Activated CD4-positive, alpha-beta T cell treated with anti-CD3 and anti-CD28 coated beads, Interleukin-2, Interleukin-4, amounts not matched to agents 100 ng/mL and 50 ng/mL, durations not matched to agents 16 hours and 8 hours (primary cell): ENCODE measurements at places on chromosomes 2 and 18.

DNA sequence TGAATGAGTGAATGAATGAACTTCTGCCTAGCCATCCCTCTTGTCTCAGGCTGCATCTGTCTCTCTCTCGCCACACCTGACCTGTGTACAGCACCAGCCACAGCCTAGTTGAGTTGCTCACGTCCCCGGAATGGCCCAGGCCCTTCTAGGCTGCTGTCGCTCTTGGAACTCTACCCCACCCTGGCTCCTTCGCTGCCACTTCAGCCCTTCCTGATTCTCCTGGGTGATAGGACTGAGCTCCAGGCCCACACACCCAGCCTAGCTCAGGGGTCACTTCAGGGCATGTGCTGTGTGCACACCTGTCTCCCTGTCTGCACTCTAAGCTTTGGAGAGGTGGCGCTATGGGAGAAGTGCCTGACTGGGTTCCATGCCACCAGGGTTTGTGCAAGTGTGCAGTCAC is 236.6 kb downstream of the GLI2 start:
- no peak for DNase-seq

DNA sequence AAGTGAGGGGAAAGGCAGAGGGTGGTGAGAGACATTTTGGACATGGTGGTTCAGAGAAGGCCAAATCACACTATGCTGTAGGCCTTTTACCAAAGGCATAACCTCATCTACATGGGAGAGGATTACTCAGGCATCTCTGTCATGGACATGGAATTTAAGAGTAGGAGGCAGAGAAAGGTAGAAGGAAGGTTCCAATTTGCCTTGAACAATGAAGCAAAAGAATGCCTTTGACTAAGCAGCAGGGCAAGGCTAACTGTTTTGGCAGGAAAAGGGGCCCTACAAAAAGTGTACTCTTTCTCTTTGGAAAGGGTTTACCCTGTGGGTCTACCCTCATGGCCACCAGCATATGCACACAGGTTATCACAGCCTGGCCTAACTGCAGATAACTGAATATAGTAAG is 45.6 kb upstream of the RNU4ATAC start:
- no peak for DNase-seq

DNA sequence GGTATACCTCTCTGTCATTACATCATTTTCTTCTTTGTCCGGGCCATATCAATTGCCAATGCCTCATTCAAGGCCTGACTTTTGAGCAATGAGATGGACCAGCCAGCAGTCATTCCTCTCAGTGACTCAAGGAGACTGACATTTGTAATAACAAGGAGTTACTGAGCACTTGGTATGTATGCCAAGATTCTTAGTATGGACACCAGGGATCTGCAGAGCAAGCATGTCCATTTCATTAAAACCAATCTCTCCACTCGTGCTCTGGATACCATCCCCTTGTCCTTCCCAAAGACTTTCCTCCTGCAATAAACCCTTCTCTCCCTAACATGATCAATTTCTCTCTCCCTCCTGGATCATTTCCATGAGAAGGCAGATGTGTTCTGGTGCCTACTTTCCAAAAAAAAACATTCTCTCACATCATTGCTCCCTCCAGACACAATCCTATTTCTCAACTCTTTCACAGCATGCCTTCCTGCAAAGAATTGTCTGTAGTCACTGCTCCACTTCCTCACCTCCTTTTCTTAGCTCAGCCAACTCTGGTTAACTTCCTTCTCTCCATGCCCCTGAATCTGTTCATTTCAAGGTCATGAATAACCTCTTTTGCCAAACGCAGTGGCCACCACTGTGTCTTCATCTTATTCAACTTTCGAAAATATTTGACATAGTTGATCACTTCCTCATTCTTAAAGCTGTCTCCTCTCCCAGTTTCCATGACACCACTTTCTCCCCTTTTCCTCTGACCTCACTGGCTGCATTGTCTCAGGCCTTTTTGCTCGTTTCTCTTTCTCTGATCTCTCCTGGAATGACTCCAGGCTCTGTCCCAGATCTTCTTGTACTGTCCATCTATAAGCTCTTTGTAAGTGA is 102.8 kb upstream of the CYP1B1 start:
- no peak for DNase-seq

GRCh38 chr18:25678221-25678620 is 326.3 kb upstream of the ZNF521 start:
- DNase-seq, result no peak

GRCh38 chr2:142241016-142241415 is 110.2 kb upstream of the LRP1B start:
- no peak for DNase-seq

- DNase-seq, result no peak
These were observed 11.9 kb downstream of the TYW5 start for GRCh38 chr2:199943373-199943772.

DNA sequence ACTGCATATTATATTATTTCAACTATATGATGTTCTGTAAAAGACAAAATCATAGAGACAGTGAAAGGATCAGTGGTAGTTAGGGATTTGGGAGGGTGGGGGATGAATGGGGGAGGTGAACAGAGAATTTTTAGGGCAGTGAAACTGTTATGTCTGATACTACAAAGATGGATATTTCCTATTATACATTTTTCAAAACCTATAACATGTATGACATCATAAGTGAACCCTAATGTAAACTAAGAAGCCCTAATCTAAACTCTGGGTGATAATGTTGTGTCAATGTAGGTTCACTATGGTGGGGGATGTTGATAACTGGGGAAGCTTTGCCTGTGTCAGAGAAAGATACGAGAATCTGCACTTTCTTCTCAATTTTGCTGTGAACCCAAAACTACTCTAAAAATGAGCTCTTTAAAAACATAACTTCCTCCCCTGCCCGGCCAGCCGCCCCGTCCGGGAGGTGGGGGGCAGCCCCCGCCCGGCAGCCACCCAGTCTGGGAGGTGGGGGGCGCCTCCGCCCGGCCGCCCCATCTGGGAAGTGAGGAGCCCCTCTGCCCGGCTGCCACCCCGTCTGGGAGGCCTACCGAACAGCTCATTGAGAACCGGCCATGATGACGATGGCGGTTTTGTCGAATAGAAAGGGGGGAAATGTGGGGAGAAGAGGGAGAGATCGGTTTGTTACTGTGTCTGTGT is 234.4 kb downstream of the RPIA start:
- DNase-seq, result no peak

- DNase-seq, result no peak
These were observed 16.6 kb downstream of the CTDP1 start for GRCh38 chr18:79695856-79696850.

DNA sequence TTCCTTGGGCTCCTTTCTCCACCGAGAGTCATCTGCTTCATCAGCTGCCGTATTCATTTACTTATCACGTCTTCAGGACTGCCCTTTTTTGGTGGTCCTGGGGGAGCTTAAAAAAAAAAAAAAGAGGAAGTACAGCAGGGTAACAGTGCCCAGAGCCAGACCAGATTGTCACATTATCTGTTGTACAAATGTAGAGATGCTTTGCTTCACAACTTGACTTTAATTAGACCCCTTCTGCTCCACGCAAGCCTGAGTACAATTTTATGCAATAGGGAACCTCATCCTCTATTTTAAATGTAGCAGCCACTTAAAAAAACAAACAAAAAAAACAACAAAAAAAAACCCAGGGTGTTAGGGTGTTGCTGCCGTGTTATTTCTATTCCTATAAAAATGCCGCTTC is 128.3 kb downstream of the PRPF40A start:
- DNase-seq, result no peak

- no peak for DNase-seq
These were observed 182.5 kb downstream of the C1D start for GRCh38 chr2:67880291-67880761.

DNA sequence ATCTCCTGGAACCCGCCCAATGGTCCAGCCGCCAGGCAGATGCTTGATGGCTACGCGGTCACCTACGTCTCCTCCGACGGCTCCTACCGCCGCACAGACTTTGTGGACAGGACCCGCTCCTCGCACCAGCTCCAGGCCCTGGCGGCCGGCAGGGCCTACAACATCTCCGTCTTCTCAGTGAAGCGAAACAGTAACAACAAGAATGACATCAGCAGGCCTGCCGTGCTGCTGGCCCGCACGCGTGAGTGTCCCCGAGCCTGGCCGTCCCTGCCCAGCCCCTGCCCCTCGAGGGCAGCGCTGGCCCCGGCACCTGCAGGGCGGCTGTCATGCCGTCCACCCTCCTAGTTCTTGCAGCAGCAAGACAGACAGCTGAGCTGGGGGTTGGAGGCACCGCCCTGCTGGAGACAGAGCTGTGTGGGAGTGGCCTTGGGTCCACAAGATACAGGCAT is 36.7 kb downstream of the MTERF4 start:
- no peak for DNase-seq
